ENCODE measurements at places on chromosomes 13 and 19.

GRCh38 chr19:41541990-41542584 lies 33.9 kb upstream of the CEACAM21 start:
- peak; percentile 78 for DNase-seq

DNA sequence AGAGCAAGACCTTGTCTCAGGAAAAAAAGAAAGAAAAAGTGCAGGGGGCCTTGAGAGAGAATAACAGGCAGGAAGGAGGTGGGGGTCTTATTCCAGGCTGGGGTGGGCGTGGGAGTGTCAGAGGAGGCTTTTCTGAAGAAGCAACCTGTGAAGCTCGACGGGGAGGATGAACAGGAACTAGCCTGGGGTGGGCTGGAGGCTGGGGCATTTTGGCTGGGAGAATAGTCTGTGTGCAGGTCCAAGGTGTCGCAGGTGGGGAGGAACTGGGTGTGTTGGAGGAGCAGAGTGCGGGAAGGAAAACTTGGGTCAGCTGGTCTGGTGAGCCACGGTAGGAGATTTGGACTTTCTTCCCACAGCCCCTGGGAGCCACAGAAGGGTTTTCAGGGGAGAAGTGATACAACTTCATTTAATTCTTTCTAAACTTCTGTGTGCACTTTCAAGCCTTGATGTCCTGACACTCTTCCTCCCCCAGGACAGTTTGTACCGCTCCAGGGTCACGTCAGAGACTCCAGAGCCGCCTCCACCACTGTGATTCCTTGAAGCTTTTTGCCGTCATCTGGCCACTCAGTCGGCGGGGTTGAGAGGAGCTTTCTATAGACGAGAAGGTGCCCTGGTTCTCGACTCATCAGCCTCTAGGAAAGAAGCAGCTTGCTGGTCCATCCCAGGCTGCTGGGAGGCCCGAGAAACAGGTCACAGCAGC lies 138.7 kb downstream of the SIPA1L3 start:
- DNase-seq = no peak

- DNase-seq = peak; percentile 93
These were observed 153.5 kb upstream of the KLF12 start for GRCh38 chr13:74287724-74288169.

DNA sequence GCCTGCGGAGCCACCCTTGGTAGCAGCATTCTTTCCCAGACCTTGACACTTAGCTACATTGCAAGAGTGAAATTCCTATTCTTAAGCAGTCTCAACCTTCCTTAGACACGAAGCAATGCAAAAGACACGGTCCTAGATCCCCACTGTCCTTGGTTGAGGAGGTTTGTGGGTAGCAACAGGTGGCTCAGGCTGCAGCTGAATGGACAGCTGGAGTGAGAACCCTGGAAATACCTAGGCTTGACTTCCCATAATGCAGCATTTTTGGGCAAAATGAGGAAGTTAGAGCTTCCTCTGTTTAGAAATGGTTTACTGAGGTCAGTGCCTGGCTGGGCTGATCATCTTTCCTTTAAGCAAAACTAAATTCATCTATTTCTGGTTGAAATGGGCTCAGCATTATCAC lies 296.6 kb downstream of the RFC3 start:
- DNase-seq = no peak

DNA sequence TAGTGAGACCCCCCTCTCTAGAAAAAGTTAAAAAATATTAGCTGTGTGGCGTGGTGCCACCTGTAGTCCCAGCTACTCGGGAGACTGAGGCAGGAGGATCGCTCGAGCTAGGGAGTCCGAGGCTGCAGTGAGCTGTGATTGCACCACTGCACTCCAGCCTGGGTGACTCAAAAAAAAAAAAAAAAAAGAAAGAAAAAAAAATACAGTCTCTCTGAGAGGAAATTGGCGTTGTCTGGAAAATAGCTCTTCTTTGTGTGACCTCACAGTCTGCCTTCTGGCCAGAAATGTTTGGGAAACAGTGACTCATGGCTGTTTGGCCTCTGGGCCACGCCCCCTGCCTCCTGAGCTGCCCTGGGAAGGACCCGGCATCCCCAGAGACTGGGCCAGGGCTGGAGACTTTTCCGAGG lies 10.7 kb downstream of the MARCHF2 start:
- peak; percentile 70 for DNase-seq

DNA sequence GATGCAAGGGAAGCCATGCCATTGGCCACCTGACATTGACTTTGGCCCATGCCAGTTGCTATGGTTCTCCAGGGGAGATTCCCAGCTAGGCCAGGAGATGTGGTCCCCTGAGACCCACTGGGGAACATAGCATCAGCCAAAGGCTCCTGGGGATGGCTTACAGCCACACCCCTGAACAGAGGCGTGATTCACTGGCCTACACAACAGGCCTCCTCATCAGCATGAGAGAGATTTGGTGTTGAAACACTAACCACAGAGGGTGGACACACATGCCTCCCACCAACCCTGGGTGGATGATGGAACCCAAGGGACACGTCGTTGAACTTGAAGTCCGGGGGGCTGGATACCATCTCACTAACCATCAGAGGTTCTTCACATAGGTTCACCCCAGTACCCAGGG lies 14.4 kb downstream of the IQCN start:
- no peak for DNase-seq

Data from CD4-positive, alpha-beta T cell treated with Interleukin-15 for 1 hour (primary cell).